ENCODE measurements at places on chromosomes 2 and 18.

- peak; percentile 49 for DNase-seq
These were observed 821 bp upstream of the EPHA4 start for GRCh38 chr2:221572821-221573429.

DNA sequence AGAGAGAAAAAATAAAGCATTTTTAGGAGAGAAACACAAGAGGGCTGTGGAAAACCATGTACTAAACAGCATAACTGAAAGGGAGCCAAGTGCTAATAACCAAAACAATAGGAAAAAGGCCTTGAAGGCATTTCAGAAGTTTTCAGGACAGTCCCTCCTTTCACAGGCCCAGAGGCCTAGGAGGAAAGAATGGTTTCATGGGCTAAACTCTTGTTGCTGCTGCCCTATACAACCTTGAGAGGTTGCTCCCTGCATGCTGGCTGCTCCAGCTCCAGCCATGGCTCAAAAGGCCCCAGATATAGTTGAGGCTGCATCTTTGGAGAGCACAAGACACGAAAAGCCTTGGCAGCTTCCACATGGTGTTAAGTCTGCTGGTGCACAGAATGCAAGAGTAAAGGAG is 267.4 kb upstream of the LRP1B start:
- no peak for DNase-seq

- DNase-seq = no peak
These were observed 160.7 kb upstream of the EPAS1 start for GRCh38 chr2:46136481-46136880.

DNA sequence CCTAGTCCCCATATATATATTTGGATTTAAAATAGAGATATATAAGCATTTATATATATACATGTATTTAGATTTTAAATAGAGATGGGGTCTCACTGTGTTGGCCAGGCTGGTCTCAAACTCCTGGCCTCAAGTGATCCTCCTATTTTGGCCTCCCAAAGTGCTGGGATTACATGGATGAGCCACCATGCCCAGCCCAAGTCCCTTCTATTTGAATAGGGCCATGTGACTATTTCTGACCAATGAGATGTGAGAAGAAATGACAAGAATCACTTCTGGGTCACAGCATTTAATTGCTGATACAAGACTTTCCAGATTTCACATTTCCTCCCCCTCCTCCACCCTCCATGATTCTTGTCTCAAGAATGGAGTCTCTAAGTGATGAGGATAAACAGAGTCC is 6.4 kb upstream of the RBM43 start:
- no peak for DNase-seq

DNA sequence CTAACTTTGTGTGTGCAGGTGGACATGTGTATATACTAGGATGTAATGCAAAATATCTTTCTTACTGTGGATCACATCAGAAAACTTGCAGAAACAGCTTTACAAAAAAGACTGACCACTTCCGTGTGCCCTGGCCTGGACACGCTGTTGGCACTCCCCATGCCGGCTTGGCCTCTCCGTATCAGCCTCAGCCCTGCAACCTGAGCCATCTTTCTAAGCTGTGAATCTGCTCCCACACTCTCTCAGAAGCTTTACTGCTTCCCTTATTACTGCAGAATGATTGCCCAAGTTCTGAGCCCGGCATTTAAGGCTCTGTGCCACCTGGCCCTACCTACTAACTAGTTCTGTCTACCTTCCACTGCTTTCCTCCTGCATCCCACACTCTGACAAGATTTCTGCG is 37.8 kb downstream of the MYO7B start:
- DNase-seq = no peak

GRCh38 chr2:63926815-63927214 is 85.1 kb downstream of the UGP2 start:
- no peak for DNase-seq

GRCh38 chr2:15941481-15941850 is 1.1 kb downstream of the MYCN start:
- DNase-seq = peak; percentile 51

GRCh38 chr18:62867534-62867933 is 152.2 kb downstream of the PHLPP1 start:
- DNase-seq = no peak

DNA sequence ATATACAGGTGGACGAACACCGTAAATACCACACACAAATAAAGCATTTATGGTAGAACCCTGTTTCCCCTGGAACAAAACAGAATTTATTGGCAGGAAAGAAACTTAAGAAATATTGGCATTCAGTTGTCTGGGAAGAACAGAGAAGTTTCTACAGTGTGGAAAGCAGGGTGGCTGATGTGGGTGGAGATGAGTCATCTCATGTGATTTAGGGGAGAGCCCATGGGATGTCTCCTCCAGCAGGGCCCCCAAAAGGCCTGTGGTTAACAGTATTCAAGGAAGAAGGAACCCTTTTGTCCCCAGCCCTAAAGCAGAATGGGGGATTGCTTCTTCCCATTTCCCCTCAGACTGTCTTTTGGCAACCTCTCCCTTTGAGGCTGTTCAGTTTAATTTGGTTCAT is 24.2 kb downstream of the SIX3 start:
- DNase-seq = peak; percentile 81

- DNase-seq = no peak
These were observed 47.6 kb upstream of the MSH6 start for GRCh38 chr2:47735136-47735869.

DNA sequence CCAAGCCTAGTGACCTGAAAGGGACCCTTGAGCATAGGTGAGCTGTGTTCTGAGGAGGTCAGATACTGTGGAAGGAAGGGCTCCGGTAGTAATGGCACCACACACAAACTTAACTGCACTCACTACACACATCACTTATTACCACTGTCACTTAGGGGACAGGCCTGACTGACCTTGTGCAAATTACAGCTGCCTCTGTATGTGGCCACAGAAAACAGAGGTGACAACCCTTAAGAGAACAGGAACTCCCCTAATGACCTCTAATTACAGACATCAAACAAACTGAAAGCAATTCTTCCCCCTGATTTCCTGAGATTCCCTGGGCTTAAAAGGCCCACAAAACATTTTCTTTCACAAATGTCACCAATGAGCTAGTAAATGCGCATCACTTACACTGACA is 360.6 kb downstream of the RND3 start:
- DNase-seq = no peak

DNA sequence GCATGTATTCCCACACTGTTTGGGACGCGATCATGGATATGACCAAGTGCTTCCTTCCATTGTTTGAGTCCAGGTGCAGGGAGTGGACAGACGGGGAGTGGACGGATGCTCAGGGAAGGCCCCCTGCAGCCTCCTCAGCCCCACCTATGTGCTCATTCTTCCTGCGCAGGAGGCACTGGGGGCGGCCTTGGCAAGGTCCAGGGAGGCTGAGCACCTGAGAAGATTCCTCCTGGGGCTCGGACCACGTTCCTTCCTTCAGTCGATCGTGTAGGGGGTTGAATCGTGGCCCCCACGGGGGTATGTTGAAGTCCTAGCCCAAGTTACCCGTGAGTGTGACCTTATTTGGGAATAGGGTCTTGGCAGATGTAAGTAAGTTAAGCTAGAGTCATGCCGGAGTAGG is 60.4 kb downstream of the ASB1 start:
- DNase-seq = no peak

DNA sequence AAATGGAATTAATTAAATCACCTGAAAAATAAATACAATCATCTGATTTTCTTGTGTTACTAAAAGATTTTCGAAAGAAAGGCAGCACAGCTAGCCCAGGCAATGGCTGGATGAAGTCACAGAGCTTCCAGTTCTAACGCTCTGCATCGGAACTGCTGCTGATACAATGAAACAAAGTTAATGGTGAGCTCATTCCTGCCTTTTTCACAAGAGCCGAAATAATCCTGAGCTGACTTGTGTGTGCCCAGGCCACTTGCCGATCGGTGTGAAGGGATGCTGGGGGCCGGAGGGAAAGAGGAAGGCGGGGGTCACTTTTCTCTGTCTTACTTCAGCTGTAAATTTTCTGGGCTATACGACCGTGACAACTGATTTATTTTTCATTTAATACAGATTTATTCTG is 149.5 kb downstream of the INO80D start:
- no peak for DNase-seq

- no peak for DNase-seq
These were observed 40.0 kb upstream of the NFATC1 start for GRCh38 chr18:79355433-79356335.

DNA sequence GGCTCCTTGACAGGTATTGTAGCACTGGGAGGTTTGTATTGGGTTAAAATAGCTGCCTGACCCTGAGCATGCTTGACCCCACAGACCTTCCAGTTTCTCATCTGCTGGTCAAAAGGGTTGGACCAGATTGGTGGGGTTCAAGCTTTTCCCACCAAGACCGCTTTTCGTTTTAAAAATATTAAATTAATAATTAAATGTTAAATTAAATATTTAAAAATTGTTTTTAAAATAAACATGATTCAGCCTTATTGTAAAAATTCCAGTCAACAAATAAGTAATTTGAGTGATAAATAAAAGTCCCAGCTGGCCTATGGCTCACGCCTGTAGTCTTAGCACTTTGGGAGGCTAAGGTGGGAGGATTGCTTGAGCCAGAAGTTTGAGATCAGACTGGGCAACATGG is 36.6 kb upstream of the MCFD2 start:
- no peak for DNase-seq

- no peak for DNase-seq
These were observed 806.3 kb upstream of the GCFC2 start for GRCh38 chr2:76516861-76517573.

GRCh38 chr18:32771169-32771751 is 1.6 kb downstream of the KLHL14 start:
- no peak for DNase-seq

DNA sequence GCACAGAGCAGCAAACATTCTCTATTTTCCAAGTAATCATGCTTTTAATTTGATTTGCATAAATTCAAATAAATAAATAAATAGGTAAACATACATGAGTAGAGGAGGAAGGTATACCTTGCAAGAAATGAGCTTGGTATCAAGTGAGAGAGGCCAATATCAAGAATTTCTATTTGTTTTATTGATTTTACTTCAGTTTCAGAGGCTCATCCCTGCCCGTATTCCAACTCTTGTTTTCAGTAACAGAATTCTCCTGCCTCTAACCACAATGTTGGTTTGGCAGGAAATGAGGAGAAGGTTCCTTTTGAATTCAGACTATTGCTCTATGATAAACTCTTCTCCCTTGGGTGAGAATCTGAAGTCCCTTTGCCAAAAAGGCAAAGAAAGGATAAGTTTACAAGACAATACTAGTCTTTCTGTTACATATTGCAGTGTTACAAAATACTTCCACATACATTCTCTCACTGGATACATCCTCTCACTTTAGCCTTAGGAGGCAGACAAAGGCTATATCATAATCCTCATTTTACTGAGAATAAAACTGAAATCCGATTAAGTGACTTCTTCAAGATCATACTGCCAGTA is 68.3 kb upstream of the ZNF397 start:
- no peak for DNase-seq

GRCh38 chr18:4405965-4406364 is 49.1 kb downstream of the DLGAP1 start:
- no peak for DNase-seq

- DNase-seq = no peak
These were observed 51.9 kb downstream of the VRK2 start for GRCh38 chr2:58098254-58099095.

DNA sequence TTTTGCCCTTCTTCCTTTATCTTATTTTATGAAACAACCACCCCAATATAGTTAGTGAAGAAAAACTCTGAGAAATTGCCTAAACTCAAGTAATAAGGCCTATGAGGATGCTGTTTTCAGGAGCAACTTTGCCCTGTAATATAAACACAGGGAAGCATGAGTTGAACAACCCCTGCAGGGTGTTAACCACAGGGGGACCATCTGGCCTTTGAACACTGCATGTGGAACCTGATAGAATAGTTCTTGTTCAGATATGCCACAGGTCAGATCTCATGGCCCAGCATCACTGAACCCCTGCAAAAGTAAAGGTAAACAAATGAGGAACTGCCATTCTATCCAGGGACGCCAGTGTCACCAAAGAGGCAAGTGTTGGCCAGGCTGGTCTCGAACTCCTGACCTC is 82.6 kb downstream of the MAPK4 start:
- no peak for DNase-seq

GRCh38 chr2:100105678-100106054 is 36.7 kb downstream of the AFF3 start:
- peak; percentile 32 for DNase-seq

GRCh38 chr2:233049194-233049761 is 10.9 kb upstream of the INPP5D start:
- DNase-seq = no peak

- DNase-seq = no peak
These were observed 89.6 kb upstream of the IL1R2 start for GRCh38 chr2:101902169-101902568.

- DNase-seq = no peak
These were observed 74.7 kb downstream of the EXOC6B start for GRCh38 chr2:72750977-72751639.

- DNase-seq = no peak
These were observed 48.5 kb downstream of the SLC5A7 start for GRCh38 chr2:108034843-108035242.

DNA sequence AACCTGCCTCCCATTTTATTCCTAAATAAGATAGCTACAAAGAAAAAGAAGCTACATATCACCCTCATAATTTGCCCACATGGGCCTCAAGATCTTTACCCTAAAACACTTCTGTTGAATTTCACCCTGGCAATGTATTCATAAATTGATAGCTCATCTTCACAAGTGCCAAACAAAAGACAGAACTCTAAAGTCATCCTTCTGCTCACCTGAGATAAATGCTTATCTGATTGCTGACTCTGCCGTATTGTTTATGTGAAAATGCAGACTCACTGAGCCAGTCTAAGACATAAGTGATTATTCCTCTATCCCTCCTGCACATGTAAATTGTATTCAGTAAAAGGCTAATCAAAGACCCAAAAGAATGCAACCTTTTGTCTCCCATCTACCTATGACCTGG is 2.0 kb downstream of the RDH14 start:
- DNase-seq = no peak

- no peak for DNase-seq
These were observed 40.3 kb upstream of the AFF3 start for GRCh38 chr2:100182494-100183361.

GRCh38 chr2:71880846-71881610 is 266.6 kb downstream of the CYP26B1 start:
- DNase-seq = no peak

- DNase-seq = no peak
These were observed 55.7 kb downstream of the CTDP1 start for GRCh38 chr18:79735071-79735980.

DNA sequence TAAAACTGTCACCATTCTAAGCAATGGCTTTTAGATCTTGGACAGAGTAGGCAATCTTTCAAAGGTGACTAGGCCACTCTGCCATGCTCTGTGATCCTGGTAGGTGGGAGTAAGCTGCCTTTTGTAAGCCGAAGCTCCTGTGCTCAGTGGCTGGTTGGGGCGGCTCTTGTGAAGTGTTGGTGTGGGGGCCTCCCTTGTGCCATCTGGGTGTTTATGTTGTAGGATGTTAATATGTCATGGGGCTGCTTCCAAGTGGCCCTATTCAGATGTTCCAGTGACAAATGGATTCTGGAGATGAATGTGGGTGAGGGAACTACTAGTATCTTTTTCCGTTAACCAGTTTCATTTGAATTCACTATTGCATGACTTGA is 116.8 kb upstream of the SPRED2 start:
- no peak for DNase-seq

- no peak for DNase-seq
These were observed 31.6 kb upstream of the MREG start for GRCh38 chr2:216044883-216045486.

- no peak for DNase-seq
These were observed 7.7 kb downstream of the FHL2 start for GRCh38 chr2:105391058-105391627.

- DNase-seq = no peak
These were observed 44.8 kb downstream of the PAX8 start for GRCh38 chr2:113233593-113234550.

Measured in head of caudate nucleus (tissue), 42 donors.